ENCODE measurements at places on chromosomes 2 and 18.

DNA sequence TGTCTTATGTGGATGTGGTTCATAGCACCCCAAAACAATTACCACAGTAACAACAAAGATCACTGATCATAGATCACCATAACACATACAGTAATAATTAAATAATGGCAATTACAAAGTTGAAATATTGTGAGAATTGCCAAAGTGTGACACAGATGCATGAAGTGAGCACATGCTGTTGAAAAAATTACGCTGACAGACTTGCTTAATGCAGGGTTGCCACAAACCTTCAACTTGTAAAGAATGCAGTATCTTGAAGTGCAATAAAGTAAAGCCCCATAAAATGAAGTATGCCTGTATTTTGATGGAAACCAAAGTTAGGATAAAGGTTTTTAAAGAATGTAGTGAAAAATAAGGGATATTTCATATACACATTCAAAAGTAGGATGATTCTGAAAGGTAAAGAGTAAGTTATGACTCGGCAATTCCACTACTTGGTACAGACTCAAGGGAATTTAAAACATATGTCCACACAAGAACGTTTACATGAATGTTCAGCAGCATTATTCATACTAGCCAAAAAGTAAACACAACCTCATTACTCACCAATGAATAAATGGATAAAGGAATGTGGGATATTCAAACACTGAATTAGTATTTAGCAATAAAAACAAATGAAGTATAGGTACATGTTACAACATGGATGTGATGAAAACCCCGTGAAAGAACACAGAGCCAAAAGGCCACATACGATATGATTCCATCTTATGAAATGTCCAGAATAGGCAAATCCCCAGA, 61.6 kb downstream of the SCN9A start:
- DNase-seq: peak; percentile 97

- no peak for DNase-seq
Measured at GRCh38 chr18:78955051-78955450, 24.6 kb upstream of the SALL3 start.

DNA sequence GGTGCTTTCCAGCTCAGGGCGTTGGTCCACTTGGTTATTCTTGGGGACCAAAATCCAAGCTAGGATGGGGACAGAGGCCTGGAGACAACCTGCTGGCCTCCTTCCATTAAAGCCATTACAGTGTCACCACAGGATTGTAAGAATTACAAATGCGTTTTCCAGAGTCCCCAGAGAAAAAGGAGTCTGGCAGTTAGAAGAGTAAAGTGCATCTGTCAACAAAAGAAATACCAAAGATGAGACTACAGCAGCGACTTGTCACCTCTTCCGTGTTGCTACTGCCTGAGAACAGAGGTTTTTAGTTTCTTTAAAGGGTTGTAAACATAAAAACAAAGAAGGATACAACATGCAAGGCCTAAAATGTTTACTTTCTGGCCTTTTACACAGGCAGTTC, 235.7 kb downstream of the AGAP1 start:
- DNase-seq: no peak

GRCh38 chr2:159110784-159111183, 142.3 kb downstream of the TANC1 start:
- DNase-seq: no peak

GRCh38 chr2:136069773-136070172, 48.2 kb downstream of the CXCR4 start:
- DNase-seq: no peak

- DNase-seq: no peak
Measured at GRCh38 chr2:19987936-19988335, 2.0 kb downstream of the WDR35 start.

- DNase-seq: peak; percentile 91
Measured at GRCh38 chr2:69770193-69770702, 28.3 kb downstream of the ANXA4 start.

- DNase-seq: no peak
Measured at GRCh38 chr2:233307565-233307964, at the start of gene SAG. Gene SAG (plus strand): TSS chr2:233307816. CDS start chr2:233309190, 1,374 bp downstream.

DNA sequence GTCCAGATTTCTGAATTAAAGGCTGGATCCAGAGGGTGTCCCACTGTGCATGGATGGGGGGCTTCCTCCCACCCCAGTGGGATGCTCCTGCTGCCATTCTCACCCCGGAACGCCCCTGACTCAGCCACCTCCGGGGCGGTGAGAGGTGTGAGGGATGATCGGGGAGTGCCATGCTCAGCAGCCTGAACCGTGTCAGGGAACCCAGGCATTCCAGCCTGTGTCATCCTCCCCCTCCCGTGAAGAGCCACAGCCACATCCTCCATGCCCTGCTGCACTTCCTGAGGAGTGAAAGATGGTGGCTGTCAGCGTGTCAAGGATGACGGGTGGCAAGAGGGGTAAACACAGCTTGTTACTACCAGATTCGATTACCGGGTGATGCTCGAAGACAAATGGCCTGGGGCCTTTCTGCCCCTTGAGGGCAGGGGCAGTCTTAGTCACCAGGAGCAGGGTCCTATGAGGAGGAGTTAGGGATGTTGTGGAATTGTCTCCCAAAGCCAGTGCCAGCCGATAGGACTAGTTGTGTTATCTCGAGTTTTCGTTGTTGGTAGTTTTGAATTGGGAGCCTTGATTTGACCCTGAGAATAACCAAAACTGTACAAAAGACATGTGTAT, 80.8 kb downstream of the TCF7L1 start:
- no peak for DNase-seq

DNA sequence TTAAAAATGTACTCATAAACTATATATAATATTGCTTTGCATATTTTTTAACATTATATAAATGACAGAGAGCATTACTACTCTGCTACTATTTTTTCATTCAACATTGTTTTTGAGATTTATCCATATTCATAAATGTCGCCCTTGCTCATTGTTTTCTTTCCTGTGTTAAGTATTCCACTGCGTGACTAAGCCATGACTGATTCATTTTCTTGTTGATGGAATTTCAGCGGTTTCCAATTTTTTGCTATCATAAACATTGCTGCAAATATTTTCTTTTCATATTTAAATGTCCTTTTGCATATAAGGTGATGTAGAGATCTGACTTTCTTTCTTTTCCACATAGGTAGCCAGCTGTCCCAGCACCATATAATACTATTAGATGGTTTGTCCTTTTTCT, 57.6 kb downstream of the SFXN5 start:
- peak; percentile 78 for DNase-seq

DNA sequence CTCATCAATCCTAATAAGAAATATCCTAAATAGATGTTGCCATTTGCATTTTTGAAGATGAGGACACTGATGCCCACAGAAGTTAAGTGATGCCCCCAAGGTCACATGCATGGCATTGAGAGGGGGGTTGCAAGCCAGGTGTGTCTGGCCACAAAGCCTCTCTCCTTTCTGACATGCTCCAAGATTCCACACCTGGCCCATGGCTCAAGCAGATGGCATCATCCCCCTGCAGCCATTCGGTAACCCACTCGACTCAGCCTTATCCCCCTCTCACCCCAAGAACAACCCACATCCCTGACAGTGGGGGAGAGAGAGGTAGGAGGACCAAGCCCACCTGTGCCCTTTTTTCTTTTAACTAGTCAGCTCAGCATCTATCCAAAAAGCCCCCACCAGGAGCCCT, 16.5 kb upstream of the TEX51 start:
- no peak for DNase-seq

DNA sequence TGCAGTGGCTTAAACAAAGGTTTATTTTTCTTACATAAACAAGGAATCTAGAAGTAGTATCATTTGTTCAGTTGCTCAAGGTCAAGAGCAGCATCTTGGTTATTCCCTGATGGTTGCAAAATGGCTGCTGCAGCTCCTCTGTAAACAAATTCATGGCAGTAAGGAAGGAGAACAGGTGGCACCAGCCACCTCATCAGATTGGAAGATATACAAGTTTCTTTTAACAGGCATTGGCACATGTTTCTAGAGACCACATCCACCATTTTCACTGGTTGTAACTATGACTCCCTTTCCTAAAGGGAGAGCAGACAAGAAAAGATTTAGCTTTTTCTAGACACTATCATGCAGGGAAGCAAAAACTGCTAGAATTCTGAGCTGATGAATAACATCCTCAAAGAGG, 46.3 kb downstream of the PKDCC start:
- DNase-seq: no peak

DNA sequence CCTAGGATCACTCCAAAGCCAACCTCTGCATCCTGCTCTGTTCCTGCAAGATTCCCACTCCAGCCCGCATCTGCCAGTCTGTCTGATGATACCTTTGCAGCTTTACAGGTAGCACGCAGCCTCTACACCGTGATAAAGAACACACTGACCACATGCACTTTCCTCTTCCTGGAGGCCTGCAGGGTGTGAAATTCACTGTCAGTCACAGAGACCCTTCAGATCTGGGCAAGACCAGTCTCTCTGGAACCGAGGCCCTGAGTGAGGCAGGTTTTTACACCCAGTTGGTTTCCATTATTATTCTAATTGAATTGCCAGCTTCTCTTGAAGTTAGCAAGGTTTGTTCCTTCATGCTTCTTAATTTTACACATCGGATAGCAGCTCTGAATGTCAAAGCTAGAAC, 30.5 kb upstream of the TWIST2 start:
- no peak for DNase-seq

DNA sequence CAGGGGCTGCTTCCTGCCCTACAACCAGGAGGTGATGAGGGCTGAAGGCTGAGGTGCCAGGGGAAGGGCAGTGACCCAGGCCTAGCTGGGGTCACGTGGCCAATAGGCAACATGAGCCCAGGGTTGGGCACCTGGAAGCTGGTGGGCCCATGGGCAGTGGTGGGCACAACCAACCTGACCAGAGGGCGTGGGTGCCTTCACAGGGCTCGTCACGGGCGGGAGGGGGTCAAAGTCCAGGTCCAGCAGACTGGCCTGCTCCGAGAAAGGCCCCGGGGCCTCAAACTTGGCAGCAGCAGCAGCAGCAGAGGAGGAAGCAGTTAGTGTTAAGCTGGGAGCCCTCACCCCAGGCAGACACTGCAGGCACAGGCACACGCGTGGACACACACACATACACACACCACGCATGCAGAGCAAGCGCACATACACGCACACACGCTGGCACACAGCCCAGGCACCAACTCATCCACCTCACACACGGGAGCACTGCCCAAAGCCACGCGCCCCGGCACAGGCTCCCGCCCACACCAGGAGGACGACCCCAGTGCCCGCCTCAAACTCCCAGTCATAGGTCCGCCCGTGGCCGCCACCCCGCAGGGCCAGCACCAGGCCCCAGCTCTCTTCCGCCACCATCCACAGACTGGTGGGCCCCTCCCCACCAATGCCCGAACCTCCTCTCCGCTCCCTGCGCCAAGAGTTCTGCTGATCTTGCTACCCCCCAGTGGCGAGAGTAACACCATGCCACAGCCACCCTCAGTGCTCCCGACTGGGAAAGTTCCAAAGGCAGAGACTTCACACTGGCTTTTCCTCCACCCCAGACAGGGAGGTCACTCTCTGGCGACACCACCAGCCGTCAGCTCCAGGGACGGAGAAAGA, 53.0 kb downstream of the BIN1 start:
- no peak for DNase-seq

- DNase-seq: no peak
Measured at GRCh38 chr18:60406721-60407120, 34.1 kb upstream of the MC4R start.

GRCh38 chr2:29113027-29113686, 2.1 kb upstream of the CLIP4 start:
- DNase-seq: peak; percentile 67

GRCh38 chr2:51960281-51960680, 928.3 kb upstream of the NRXN1 start:
- peak; percentile 19 for DNase-seq

GRCh38 chr2:18172607-18173006, 294.1 kb downstream of the KCNS3 start:
- DNase-seq: no peak

- DNase-seq: no peak
Measured at GRCh38 chr2:201152517-201152916, 30.4 kb upstream of the CASP10 start.
